ENCODE measurements at places on chromosomes 1 and 21.

DNA sequence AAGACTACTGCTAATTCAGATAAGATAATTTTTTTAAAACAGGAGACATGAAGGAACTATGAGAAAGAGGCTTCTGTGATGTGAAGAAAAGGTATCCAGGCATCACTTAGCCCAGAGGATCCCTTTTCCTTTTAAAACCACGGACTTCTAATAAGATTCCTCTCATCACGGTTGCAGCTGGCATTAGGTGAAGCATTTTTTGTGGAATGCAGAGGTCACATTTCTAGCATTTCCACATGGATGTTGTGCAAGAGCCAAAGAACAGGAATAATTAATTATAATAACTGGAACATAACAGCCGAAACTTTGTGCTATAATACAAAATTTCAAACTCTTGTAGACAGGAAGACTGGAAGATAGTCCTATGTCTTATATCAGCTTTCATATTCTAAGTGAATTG, 27.6 kb downstream of the CYP2J2 start:
- no peak for DNase-seq

DNA sequence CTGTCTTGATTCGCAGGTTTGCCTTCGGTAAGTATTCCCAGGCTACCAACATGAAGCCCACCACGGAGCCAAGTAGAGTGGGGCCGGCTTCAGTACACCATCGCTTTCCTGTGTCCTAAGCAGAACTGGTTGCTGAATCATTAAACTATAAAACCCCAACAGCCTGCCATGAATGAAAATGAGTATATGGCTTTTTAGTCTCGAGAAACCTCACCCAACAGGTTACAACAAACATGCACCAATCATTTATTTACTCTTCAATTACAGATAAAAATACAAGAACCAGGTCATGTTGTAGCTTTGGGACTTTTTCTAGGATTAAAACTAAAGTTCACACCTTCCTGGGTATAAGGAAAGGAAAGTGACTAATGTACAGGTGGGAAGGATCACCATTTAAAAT, 7.6 kb downstream of the TMPRSS2 start:
- DNase-seq: no peak

- no peak for DNase-seq
Measured at GRCh38 chr1:15236746-15237145, 10.3 kb upstream of the FHAD1 start.

GRCh38 chr1:227370533-227371254, 52.4 kb upstream of the CDC42BPA start:
- DNase-seq: no peak

- DNase-seq: peak; percentile 60
Measured at GRCh38 chr1:161725908-161726472, 4.6 kb downstream of the FCRLB start.

DNA sequence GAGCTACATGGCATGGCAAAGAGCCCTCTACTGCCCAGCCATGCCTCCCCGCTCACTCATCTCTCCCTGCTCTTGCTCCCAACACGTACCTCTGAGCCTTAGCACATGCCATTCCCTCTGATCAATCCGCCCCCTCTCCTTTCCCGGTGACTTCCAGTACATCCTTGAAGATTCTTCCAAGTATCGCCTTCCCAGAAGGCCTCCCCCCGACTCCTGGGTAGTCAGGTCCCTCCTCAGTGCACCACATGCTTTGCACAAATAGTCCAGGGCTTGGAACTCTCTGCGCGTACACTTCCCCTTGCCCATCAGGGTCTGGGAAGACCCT, 77.0 kb upstream of the IFFO2 start:
- no peak for DNase-seq

DNA sequence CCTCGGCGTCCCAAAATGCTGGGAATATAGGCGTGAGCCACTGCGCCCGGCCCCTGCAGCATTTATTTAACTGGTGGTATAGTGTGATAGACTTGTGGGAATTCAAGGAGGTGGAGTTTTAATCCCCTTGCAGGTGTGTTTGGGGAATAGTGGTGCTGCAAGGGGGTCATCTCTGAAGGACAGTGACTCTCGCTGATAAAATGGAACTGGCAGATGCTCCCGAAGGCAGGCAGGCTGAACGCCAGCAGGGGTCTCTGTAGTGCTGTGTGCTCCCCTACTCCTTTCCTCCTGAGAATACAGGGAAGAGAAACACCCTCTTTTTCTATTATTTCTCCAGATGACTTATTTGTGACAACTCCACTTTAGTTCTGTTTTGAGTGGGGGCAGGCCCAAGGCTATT, 4.0 kb downstream of the OSCP1 start:
- peak; percentile 8 for DNase-seq

DNA sequence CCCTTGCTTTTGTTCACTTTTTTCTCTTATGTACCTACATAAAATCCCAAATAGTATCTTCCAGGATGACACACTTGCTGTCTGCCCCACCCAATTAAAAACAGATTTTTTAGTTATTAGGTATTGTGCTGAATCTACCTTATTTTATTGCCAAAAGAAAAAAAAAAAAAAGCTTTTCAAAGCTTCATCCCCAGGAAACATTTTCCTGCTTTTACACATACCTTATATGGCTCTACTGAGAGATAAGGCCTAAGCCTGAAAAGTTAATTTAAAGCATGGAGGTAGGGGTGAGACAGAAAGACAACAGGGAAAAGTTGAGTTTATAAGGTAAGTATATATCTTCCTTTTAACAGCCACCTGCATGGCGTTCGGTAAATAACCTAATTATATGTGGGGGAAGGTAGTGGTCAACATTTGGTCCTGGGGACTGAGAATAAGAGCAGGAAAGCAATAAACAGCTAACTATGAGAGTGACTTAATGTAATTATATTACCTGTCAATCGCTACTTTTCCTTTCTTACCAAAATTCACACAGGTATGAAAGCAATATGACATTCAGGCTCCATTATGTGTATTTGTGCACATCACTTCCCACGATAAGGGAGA, 54.6 kb upstream of the BOLA1 start:
- no peak for DNase-seq

- DNase-seq: no peak
Measured at GRCh38 chr1:205497351-205497750, 7.1 kb upstream of the CDK18 start.

DNA sequence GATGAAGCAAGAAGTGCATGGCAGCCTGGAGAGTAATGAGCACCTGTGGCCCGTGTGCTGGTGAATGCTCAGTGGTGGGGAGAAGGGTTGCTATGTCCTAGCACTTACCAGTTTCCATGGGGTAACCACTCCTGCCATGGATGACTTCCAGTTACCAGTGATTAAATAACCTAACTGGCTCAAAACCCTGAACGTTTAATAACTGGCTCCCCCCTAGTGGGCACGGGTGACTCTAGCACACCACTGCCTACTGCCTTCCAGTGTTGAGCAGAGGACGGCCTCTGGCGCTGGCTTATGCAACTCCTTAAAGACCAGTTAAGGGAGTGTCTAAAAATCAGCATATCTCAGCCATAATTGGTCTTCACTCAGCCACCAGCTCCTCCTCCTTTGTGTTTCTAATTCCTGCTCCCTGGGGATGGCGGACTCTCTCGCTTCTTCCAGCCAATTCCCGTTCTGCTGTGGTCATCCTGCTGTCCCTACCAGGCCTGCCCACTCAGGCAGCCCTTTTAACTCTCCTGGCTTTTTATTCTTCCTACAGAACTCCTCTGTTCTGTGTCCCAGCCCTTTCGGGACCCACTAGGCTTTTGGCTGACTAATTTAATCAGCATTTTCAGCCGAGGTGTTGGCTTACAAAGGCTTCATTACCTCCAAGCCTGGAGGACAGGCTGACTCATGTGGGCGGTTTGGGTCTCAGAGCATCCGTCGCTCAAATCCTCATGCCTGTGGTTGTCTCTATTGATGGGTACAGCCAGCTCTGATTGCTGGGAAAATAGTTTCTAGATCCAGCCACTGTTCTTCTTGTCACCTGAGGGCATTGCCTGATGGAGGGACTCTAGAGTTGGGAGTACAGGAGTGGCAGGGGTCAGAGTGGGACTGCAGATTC, 332.4 kb downstream of the CAMTA1 start:
- DNase-seq: peak; percentile 36

DNA sequence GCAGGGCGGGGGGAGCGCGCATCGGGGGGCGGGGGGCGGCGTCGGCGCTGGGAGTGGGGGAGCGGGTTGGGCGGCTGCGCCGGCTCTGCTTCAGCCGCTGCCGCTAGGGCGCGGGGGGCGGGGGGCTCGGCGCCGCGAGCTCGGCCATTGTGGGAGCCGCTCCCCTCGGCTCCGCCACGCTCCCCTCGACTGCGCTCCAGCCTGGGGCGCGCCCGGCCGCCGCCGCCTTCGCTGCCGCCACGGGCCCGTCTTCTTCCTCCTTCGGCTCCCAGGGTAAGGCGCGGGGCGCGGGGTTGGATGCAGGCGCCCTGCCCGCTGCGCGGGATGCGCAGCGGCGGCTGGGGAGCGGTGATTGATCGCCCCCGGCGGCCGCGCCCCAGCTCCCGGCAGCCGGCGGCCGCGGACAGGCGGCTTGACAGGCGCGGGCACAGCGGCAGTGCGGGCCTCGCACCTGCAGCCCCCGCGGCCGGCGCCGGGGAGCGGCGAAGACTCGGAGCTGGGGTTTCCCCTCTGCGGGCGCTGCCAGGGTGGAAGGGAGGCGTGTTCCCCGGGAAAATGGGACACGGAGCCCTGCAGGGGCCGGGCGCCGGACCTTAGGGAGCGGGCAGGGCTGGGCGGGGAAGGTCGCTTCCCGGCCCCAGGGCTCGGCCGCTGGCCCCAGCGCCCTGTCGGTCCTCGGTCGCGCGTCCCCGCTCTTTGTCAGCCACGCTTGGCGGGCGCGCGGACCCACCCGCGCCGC, 55.3 kb downstream of the NDUFS5 start:
- DNase-seq: peak; percentile 19
